ENCODE measurements at places on chromosomes 5 and 9. TPM values are rescaled to one million over a fixed set of nuclear protein-coding genes. Genes with fewer than 3 reads are reported as not detected.

Gene NUTM2F
- not detected for polyA plus RNA-seq

Gene LHX3
- not detected for polyA plus RNA-seq

Gene SLC2A6
- polyA plus RNA-seq, result 1.8 TPM

Gene HTR1A
- polyA plus RNA-seq, result not detected

- DNase-seq, result no peak
These were observed 146.4 kb upstream of the FGF10 start for GRCh38 chr5:44535621-44536020.

DNA sequence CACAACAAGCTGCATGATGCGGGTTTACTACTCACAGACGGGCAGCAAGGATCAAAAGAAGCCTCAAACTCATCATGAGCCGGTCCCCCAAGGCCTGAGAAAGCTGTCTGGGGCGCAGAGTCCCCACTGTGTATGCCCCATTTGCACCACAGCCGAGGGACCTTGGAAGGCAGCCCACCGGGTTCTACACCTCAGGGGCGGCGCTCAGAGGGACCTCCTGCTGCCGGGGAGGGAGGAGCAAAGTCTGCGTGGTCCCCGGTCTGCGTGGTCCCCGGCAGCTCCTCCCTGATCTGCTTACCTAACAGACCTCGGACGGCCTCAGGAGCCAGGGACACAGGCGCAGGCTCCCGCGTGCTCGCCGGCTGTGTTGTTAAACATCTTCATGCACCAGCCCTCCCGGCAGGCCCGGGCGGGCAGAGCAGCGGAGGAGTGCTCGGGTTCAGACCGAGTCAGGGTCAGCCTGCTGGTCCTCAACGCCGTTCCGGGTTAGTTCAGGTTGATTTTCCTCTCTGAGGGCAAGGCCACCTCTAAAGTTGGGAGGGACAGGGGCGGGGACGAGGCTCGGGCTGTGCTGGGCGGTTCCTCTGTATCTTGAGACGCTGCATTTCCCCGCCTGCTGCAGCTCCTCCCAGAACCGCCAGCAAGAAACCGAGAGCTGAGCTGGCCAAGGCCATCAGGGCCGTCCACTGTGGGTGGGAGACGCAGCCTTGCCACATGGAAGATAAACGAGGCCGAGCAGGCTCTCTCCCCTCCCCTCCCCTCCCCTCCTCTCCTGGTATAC is 74.6 kb downstream of the MRPL36 start:
- no peak for DNase-seq

DNA sequence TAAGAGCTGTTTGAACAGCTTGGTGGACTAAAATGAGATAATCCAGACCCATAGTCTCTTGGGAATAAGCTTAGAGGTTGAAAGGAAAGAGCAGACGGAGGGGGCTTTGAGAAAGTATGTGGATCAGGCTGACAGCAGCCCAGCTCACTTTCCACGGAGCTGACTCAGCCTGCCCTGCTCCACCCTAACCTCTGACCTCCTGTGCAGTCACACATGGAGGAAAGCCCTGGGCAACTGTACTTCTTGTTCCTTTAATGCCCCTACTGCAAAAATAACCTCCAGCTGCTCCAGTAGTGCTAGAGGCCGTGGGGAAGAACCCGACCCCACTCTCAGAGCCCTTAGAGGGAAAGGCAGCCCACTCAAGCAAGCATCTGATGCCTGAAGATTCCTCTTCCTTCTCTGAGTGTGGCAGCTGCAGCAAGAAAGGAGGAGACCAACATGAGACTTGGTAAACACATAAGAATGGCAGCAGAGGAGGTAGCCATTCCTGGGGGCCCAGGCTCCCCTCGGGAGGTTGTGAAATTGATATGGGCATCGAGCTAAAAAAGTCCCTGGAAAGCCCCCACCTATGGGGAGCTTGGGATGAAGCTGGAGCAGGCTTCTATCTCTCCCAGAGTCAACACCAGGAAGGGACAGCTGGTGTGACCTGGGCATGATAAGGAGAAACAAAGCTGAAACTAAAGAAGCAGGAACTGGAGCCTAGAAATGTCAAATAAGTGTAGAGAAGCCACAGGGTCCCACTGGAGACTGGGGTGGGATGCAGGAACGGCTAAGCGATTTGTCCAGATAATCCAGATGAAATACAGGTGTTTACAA is 204.3 kb downstream of the PIK3R1 start:
- DNase-seq, result no peak

- no peak for DNase-seq
These were observed 2.8 kb downstream of the TMEM171 start for GRCh38 chr5:73122875-73123810.

- no peak for DNase-seq
These were observed 26.5 kb downstream of the TRMO start for GRCh38 chr9:97895695-97896332.

- no peak for DNase-seq
These were observed 277.9 kb upstream of the WWC1 start for GRCh38 chr5:168013546-168013945.

- DNase-seq, result no peak
These were observed 11.4 kb upstream of the DUSP1 start for GRCh38 chr5:172782169-172783039.
